Mononuclear cell (primary cell): ENCODE measurements at places on chromosomes 13 and 19. TPM values are rescaled to one million over a fixed set of nuclear protein-coding genes. Genes with fewer than 3 reads are reported as not detected.

CCDC122 gene
- total RNA-seq: 0.52 TPM

ZNF304 gene
- 4.5 TPM for total RNA-seq

LGI4 gene
- total RNA-seq: 0.31 TPM

WDR88 gene
- not detected for total RNA-seq

COL4A2 gene
- total RNA-seq: 0.21 TPM

LGALS16 gene
- not detected for total RNA-seq
